ENCODE measurements at places on chromosomes 1 and 21.
A peak's percentile ranks its signal among the peaks of the same experiment; 100 is the strongest.

- DNase-seq = no peak
These were observed 24.4 kb upstream of the GNG4 start for GRCh38 chr1:235673981-235674380.

DNA sequence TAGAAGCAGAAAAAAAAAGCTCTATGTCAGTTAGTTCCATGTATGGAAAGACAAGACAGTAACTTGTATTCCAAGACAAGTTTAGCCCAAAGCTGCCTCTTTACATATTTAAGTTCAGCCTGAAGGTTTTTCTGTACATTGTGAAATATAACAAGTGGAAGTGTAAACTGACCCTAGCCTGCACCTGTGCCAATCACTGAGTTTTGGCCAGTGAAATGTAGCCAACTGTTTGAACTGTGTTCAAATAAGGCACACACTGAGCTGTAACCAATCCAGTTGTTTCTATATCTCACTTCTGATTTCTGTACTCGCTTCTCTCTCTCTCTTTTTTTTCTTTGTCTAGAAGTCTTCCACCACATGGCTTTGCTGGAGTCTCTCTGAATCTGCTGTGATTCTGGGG, 1227.1 kb downstream of the NCAM2 start:
- DNase-seq = no peak

DNA sequence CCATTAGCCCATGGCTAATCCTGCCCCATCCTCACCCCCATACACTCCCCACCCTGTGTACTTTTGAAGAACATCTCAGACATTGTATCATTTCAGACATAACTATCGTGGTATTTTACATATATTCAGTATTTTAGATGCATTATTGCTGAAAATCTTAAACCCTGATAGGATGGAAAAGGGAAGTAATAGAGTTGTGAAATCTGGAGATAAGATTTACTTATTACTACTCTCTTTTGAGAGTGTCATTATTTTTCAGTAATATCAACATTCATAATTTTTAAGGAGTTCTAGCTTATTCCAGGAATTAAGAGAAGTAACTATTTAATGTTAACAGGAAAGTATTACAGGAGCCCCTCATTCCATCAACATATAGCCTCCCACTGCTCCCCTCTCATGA, 34.4 kb downstream of the ADCY10 start:
- no peak for DNase-seq

GRCh38 chr1:65939636-65940035, 146.9 kb downstream of the PDE4B start:
- no peak for DNase-seq

- DNase-seq = peak; percentile 69
These were observed 7.9 kb downstream of the TMEM201 start for GRCh38 chr1:9596415-9597123.

DNA sequence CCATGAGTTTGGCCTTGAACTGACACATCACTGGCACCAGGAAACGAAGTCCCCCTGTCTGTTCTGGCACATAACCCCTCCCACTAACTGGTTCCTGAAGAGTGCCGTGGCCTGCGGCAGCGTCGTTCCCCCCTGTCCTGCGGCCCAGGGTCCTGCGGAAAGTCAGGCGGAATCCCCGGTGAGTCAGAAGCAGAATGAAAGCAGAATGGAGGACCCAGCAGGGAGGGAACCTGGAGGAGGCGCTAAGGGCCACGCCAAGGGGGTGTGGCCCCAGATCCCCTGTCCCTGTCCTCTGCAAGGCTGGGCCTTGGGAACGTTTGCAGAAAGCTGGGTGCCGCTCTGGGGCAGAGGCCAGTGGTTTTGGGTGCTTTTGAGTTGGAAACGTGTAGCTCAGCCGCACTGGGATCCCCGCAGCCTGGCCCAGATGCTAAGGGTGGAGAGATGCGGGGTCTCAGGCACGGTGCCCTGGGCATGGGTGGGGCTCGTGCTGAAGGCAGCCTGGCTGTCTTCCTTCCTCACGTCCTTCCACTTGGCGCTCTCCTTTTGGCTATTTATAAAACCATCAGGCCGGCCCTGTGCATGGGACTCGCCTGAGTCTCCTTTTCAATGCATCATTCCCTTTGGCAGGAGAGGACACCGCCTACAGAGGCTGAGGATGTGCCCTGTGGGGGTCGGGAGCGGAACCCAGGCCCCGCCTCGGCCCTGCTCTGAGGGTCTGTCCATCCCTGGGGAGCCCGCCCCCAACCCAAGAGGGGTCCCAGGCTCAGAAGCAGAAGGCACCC, 36.2 kb downstream of the TP73 start:
- no peak for DNase-seq

- DNase-seq = no peak
These were observed 24.7 kb downstream of the ACKR1 start for GRCh38 chr1:159229260-159229885.

DNA sequence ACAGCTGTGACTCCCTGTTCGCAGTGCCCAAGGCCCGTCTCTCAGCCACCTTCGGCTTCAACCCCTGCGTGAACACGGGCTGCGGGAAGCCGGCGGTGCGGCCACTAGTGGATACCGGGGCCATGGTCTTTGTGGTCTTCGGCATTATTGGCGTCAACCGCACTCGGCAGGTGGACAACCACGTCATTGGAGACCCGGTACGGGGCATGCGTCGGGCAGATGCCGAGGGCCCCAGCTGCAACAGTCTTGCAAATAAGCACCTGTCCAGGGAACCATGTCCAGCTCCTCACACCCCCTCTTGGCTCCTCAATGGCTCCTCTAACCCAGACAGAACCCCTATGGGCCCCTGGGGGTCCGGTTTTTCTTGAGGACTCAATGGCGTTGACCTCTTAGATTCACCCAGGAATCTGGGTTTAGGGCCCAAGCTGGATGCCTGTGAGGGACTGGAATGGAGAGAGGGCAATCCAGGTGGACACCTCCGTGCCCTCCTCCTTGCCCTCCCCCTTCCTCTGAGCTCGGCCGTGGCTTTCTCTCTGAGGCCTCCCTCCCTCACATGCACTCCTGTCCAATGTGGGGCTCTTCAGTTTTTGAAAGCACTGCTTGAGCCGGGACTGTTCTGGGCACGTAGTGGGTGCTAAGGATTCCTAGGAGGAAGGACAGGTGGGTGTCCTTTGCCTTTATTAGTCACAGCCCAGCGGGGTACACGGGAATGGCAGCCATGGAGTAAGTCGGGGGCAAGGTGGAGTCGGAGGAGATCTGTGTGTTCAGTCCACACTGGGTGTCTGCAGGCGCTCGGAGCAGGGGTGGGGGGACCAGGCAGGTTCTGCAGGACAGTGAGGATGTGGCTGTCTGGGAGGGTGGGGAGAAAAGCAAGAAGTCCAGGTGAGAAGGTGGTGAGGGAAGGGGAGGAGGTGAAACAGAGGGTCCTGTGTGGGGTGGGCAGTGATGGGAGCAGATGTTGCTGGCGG, 51.1 kb downstream of the DISP3 start:
- DNase-seq = no peak

DNA sequence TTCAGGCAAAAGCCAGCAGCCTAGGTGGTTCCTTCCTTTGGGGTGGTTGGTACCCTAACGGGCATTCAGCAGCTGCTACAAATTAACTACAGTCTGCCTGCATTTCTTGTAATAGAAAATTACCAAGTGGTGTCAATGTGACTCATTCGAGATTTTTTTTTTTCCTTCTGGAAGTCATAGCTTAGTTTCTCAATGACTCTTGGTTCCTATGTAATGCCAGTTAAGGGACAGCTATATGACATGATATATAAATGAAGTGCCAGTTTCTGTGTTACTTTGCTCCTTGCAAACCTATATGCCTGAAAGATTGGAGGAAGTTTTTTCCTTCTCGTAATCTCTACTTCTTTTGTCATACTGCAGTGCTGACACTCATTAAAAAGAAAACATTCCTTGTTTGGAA, 2.6 kb downstream of the MGST3 start:
- peak; percentile 14 for DNase-seq

DNA sequence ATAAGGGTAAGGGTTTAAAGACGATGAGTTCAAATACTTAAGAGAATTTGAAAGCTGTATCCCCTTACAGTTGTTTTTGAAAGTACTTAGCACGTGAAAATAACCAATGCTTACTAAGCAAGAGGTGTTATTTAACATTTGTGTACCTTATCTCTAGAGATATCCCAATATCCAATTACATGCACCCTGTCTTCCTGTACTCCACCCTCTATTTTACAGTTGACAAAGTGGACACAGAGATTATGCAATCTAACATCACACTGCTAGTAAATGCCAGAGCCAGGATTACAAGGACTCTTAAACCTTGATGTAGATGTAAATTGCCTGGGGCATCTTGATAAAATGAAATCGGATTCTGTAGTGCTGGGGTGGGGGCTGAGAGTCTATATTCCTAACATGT, 72.0 kb downstream of the GDAP2 start:
- DNase-seq = no peak

DNA sequence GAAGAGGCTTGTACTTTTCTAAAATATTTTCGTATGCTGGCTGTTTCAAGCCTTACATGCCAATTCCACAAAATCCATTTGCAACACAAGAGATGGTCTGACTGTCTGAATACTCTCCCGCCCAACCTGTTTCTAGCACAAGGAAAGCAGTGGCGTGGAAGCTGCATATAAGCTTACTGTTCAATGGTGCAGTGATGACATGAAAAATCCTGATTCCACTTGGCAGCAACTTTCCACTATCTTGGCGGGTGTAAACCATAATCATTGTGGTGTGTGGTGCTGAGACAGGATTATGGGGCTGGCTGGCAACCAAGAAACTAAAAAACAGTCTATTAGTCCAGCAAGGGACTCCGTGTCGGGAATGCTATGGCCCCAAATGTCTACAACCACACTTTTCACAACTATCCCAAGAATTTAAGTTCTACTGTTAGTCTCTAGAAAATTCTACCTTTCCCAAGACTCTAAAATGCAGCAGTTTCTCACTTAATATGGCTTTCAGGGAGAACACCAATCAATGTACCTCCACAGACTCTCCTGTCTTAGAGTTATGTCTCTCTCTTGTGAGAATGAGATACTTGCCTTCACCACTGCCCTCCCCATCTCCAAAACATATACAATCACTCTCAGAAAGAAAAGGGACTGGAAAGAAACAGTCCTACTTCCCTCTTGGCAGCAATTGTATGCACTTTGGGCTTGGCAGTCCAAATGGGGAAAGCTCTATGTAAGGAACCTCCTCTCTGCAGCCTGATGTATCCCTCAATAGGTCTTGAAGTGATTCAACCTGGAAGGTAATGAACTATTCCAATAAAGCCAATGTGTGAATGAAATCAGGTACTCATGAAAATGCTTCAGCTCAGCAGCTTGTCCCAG, 9.5 kb downstream of the COLGALT2 start:
- peak; percentile 42 for DNase-seq

GRCh38 chr1:37282764-37283163, 191.6 kb upstream of the ZC3H12A start:
- DNase-seq = no peak

GRCh38 chr1:165942927-165943597, 115.6 kb downstream of the UCK2 start:
- no peak for DNase-seq

GRCh38 chr1:164735315-164736052, 176.5 kb downstream of the PBX1 start:
- DNase-seq = no peak

GRCh38 chr1:210231846-210232510, 618 bp upstream of the SERTAD4 start:
- DNase-seq = no peak

GRCh38 chr1:192475970-192476369, 99.6 kb upstream of the RGS1 start:
- no peak for DNase-seq
